ENCODE measurements at places on chromosomes 12 and 14. TPM values are rescaled to one million over a fixed set of nuclear protein-coding genes. Genes with fewer than 3 reads are reported as not detected.

Gene CEBPE
- not detected for total RNA-seq

Gene MEG3
- total RNA-seq: 24.7 TPM

Gene KRT8
- total RNA-seq: 104 TPM

Gene DPY19L2
- 41.3 TPM for total RNA-seq

Gene OTX2
- total RNA-seq: not detected

Gene ADAM21
- total RNA-seq: 0.48 TPM

Gene PRH2
- not detected for total RNA-seq

Gene DDX47
- 24.9 TPM for total RNA-seq

Gene C3AR1
- total RNA-seq: 7.3 TPM

Gene LRRC9
- total RNA-seq: not detected

Gene RNFT2
- 0.62 TPM for total RNA-seq

Gene CIT
- 2.6 TPM for total RNA-seq

Gene CIROP
- not detected for total RNA-seq

Gene DGLUCY
- total RNA-seq: 240 TPM

Gene SLC35F4
- not detected for total RNA-seq

Gene GZMB
- 1.3 TPM for total RNA-seq

Gene CCDC60
- not detected for total RNA-seq

Gene KERA
- not detected for total RNA-seq

Gene EVL
- 36.2 TPM for total RNA-seq

Gene SYCP3
- not detected for total RNA-seq

Gene NANOG
- not detected for total RNA-seq

Gene WSCD2
- total RNA-seq: 0.97 TPM

Gene MSRB3
- total RNA-seq: 130 TPM

Gene ISM2
- not detected for total RNA-seq

Gene TEDC1
- total RNA-seq: 6.2 TPM

Gene KRT78
- total RNA-seq: not detected

Gene TAS2R19
- 0.51 TPM for total RNA-seq

Gene KRT73
- total RNA-seq: not detected

Gene SLCO1B1
- not detected for total RNA-seq

Gene SERPINA3
- total RNA-seq: 55.2 TPM

Gene KRT7
- total RNA-seq: 0.59 TPM

Gene KRT79
- total RNA-seq: not detected

Gene SDS
- total RNA-seq: not detected

Gene OAS2
- 3.7 TPM for total RNA-seq

Gene DRAM1
- 5.0 TPM for total RNA-seq

Gene KRT77
- total RNA-seq: not detected

Gene KCNJ8
- total RNA-seq: 53.5 TPM

Gene MIP
- not detected for total RNA-seq

Gene NRXN3
- 1.3 TPM for total RNA-seq

Gene HPD
- total RNA-seq: 2.7 TPM

Gene PIWIL1
- not detected for total RNA-seq

Data from Right ventricle myocardium superior (tissue), 1 donor.